ENCODE measurements at places on chromosomes 7 and 10.
A peak's percentile ranks its signal among the peaks of the same experiment; 100 is the strongest.

GRCh38 chr10:33917069-33917780 lies 582.8 kb upstream of the NRP1 start:
- no peak for DNase-seq

GRCh38 chr10:27252267-27253000 lies 11.8 kb upstream of the ACBD5 start:
- peak; percentile 55 for DNase-seq

GRCh38 chr7:13748998-13749397 lies 240.5 kb downstream of the ETV1 start:
- DNase-seq, result no peak

- DNase-seq, result peak; percentile 80
Observed at GRCh38 chr10:63268798-63269503, 135.8 kb downstream of the NRBF2 start.

DNA sequence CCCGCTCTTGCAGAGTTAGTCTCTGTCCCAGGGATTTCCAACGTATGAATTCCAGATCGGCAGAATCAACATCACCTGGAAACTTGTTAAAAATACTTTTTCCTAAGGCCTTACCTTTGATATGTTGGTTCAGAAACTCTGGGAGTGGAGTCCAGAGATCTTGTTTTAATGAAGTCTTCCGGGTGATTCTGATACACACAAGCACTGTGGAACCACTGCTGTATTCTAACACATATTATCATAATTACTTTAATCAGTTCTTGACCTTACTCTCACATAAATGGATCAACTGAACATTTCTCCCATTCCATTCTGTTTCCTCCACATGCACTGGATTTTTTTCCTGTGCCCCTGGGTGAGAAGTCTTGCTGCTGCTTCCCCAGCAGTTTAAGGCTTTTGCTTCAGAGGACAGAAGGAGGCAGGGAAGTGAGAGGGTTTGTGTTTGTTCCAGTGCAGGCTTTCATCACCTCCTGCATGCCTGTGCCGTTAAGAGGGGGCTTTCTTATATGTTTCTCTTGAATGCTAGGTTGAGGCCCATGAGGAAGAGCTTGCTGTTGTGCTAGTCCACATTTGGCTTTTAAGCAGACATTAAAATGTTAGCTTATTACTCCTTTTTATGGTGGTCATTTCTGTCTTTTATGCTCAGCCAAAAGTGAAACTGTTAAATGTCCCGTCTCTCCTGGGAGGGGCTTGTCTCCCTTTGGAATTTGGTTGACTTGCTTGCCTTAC lies 32.4 kb downstream of the CCSER2 start:
- DNase-seq, result no peak
